DMS153 (cell line): ENCODE measurements at places on chromosomes 5 and 9.

GRCh38 chr5:133610489-133611356 lies 1.6 kb downstream of the FSTL4 start:
- DNase-seq, result no peak

DNA sequence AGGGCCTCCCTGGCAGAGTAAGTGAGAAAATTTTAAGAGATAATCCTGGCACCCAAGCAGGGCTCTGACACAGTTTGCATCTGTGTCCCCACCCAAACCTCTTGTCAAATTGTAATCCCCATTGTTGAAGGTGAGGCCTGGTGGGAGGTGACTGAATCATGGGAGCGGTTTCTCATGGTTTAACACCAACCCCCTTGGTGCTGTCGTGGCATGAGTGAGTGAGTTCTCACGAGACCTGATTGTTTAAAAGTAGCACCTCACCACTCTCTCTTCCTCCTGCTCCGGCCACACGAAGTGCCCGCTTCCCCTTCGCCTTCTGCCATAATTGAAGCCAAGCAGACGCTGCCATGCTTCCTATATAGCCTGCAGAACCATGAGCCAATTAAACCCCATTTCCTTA lies 80.1 kb downstream of the FBXW11 start:
- no peak for DNase-seq

DNA sequence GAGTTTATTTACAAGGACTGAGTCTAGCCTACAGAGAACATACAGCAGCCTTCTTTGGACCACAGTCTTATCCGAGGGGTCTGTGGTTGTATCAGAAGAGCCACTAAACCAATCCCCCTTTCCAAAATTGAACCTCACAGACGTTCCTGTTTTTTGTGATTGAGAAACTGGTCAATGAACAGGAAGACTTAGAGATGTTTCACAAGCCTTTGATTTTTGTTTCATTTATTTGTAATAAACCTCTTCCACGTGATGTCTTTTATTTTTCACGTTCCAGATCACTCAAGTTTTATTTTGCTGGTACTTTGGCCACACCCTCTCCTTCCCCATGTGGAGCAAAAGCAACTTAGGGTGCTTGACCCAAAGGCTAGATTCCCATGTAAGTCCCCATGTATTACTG lies 16.1 kb downstream of the CCT5 start:
- no peak for DNase-seq

DNA sequence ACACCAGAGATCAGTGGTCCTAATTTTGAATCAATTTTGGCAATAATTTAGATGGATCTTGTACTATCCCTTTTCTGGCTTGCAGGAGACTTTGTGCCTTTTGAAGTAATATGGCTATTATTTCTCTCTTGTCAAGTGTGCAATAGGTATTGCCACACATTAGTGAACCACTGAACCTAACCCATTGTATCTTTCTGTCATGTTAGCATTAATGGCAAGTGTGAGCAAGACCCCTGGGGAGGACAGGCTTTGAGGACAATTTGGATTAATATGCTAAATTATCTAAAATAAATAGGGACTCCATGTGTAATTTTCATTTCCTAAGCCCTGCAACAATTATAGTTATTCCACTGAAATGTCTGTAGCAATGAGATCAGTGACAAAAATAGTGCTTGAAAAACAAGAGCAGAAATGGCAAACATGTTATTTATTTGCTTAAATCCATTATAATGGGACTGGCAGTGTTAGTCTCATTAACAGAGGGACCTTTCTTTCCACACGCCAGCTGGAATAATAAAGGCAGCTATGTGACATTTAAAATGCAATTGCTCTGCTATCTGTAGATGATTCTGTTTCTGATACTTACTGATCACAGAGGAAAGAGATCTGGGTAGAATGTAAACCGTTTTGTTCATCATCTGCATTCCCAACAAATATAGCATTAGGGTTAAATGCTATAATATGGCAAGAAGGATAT lies 753.3 kb upstream of the ZNF608 start:
- DNase-seq, result peak; percentile 45

DNA sequence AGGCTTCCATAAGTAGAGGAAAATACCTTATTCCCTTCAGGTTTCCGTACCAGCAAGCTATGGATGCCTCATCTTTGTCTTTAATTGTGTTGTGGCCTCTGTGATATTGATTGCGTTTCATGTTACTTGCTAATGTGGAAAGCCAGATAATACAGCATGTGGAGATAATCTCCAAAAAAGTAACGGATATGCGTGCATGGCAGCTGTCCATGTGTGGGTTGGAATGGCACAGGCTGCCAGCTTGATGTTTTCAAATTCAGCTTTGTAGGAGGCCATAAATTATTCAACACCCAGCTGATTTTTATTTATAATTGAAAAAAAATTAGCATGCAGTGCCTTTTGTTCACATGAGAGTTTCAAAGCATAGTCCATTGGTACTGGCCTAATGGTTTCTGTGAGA lies 144.9 kb downstream of the GIN1 start:
- DNase-seq, result no peak
